ENCODE measurements at places on chromosomes 6 and 20.

GRCh38 chr20:50123418-50123817 is 10.5 kb upstream of the UBE2V1 start:
- DNase-seq: no peak

DNA sequence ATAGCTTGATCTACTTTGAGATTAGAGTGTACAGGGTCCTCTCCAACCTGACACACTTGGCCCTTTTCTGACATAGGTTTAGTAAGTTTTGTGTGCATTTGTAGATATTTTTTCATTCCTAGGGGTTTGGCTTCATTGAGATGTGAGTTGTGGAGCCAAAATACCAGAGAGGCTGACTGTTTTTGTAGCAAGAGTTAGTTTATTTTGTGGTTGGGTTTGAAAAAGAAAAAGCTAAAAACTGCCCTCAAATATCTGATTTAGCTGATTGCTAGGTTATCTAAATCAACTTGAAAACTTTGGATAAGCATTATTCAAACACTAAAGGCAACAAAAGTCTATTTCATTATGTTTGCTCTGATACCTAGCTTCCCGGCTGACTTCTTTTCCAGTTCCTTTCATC is 164.7 kb upstream of the CENPW start:
- DNase-seq: no peak

DNA sequence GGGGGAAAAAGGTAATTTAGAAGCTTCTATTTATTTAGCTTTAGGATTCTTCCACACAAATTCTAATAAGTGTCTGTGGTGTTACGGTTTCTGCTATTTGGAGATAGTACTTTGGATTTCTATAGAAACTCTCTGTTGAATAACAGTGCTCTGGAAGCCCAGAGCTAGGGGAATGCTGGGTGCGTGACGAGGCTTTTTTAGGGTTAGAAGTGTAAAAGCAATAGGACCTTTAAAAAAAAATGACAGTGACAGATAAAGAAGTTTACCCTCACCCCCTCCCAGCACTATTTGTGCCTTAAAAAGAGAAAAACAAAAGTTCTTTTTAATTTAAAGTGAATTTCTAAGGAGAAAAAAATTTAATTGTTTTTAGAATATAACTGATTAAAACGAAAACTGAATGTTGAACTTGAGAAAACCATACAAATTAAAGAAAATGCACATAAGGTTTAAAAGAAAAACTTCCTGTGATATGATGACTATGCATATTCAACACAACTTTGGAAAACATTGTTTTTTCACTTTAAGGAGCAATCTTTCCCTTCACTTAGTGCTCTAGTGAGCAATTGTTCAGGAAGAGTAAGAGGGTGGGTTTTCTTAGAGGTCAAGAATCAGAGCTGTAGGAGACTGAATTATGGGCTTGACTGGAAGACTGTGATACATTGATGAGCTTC is 89.6 kb upstream of the RIPOR2 start:
- DNase-seq: no peak

DNA sequence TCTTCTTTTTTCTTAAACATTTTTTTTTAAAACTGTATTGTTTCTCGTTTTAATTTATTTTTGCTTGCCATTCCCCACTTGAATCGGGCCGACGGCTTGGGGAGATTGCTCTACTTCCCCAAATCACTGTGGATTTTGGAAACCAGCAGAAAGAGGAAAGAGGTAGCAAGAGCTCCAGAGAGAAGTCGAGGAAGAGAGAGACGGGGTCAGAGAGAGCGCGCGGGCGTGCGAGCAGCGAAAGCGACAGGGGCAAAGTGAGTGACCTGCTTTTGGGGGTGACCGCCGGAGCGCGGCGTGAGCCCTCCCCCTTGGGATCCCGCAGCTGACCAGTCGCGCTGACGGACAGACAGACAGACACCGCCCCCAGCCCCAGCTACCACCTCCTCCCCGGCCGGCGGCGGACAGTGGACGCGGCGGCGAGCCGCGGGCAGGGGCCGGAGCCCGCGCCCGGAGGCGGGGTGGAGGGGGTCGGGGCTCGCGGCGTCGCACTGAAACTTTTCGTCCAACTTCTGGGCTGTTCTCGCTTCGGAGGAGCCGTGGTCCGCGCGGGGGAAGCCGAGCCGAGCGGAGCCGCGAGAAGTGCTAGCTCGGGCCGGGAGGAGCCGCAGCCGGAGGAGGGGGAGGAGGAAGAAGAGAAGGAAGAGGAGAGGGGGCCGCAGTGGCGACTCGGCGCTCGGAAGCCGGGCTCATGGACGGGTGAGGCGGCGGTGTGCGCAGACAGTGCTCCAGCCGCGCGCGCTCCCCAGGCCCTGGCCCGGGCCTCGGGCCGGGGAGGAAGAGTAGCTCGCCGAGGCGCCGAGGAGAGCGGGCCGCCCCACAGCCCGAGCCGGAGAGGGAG is 580 bp downstream of the VEGFA start:
- DNase-seq: peak; percentile 78

DNA sequence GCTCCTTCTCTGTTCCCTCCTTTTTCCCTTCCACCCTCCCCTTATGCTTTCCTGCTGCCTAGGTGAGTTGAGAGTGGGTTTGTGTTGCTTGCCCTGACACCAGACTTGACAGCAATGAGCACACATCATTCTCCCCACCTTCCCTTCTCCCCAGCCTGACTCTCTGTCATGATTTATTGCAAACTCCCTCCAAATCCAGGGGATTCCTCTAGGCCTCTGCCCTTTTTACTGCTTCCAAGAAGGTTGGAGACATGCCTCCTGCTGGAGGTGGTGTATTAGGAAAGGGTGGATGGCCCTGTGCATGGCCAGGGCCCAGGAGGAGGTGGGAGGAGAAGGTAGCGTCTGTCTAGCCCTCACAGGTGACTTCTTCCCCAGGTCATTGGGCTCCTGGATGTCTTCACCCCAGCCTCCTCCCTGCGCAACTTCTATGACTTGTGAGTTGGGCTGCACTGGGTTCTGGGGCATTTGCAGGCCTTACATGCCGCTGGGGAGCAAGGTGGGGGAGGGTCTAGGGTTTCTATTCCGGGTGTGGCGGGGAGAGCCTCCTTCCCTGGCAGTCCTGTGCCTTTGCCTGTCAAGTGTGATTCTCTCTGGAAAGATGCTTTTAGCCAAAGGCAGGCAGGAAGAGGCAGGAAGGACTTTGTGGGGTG is 2.1 kb downstream of the MAPK13 start:
- no peak for DNase-seq

DNA sequence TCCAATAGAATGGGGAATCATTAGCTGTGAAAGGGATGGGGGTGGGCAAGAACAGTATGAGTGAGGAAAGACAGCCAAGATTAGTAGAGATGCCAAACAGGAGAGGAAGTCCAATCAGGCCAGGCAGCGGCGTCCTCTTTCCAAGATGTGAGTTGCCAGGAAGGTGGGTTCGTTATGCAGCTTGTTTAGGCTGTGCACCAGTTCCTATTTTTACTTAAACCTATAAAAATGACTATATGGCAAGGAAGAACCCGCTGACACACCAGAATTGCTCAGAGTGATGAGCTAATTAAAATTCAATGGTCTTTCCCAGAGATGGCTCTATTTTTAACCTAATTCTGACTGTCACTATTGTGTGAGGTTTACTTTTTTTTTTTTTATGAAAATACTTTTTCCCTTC is 88.2 kb downstream of the SLC22A23 start:
- no peak for DNase-seq

GRCh38 chr6:5511954-5512353 is 250.6 kb downstream of the FARS2 start:
- DNase-seq: peak; percentile 10

GRCh38 chr6:133610971-133611370 is 277.9 kb upstream of the TCF21 start:
- no peak for DNase-seq
